SJSA1 (cell line): ENCODE measurements at places on chromosomes 16 and 17. TPM values are rescaled to one million over a fixed set of nuclear protein-coding genes. Genes with fewer than 3 reads are reported as not detected.

DNA sequence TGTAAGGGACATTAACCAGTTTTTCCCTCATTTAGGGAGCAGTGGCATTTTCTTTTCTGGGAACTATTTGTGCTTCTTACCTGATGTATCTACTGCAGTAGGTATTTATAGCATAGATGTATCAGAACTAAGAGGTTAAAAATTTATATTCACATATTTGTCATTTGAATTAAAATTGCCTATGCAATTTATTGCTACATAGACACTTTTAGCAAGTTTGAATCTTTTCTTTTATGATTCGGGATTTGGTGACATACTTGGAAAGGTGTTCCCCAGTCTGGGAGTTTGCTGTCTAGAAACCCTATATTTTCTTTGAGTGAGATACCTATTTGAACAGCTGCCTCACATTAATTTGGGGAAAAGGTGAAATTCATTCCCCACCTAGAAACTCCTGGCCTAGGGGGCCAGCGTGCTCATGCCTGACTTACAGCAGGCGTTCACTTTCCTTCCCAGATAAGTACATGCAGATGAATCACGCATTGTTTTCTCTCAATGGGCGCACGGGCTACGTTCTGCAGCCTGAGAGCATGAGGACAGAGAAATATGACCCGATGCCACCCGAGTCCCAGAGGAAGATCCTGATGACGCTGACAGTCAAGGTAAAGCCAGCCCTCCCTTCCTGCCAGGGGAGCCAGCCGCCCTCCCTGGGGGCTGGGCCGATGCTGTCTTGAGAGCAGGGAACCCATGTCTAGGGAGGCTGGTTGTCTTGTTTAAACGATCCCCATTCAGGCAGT is 73.8 kb downstream of the SDR42E1 start:
- peaks cover 17% of the 10 kb centered on the region for H3K4me1 ChIP-seq
- H3K27me3 ChIP-seq, result no peaks in the 10 kb centered on the region
- no peak overlapping the region for H3K27ac ChIP-seq

DNA sequence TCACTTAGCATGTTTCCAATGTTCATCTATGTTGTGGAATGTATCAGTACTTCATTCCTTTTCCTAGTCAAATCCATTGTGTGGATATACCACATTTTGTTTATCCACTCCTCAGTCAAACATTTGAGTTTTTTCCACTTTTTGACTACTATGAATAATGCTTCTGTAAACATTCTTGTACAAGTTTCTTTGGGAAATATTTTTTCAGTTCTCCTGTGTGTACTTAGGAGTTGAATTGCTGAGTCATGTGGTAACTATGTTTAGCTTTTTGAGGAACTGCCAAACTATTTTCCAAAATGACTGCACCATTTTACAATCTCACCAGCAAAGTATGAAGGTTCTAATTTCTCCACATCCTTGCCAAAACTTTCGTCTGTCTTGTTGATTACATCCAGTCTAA is 223.7 kb upstream of the AXIN2 start:
- no peak for DNase-seq
- no peaks in the 10 kb centered on the region for H3K27me3 ChIP-seq
- peak overlapping the region; percentile 73 for H3K27ac ChIP-seq

The ABCC11 gene
- total RNA-seq, result 0.66 TPM in 1 of 2 replicates, not detected in the other

DNA sequence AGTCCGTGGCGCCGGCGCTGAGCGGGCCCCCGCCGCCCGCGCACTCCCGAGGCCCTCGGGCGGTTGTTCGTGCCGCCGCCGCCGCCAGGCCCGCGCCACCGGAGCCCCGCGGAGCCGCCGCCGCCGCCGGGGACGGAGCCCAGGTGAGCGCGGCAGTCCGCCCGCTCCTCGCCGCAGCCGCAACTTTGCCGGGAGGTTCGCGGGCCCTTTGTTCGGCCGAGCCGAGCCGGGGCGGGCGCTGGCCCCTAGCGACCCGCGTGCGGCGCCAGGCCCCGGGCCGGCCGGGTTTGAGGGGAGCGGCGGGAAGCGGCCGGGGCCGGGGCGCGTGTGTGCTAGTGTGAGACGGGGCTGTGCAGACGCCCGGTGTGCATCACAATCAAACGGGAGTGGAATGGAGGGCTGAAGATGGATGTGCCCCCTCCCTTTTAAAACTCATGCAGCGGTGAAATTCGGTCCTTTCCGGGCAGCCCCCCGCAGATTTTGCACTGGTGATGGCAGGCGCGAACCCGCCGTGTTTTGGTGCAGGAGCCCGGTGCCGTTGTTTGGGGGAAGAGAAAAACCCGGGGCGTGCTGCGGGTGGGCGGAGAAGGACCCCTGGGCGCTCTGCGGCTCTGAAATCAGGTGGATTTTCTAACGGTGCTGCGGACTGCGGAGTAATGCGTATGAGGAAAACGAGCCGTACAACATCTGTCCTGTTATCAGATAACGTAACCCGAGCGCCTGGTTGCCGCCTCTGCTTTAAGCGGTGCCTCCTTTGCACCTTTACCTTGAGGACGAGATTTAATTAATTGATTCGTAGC is 823 bp downstream of the TNRC6C start:
- H3K27me3 ChIP-seq, result peaks cover 28% of the 10 kb centered on the region
- H3K27ac ChIP-seq, result no peak overlapping the region
- peak overlapping the region; percentile 86 for H3K4me3 ChIP-seq
- H3K36me3 ChIP-seq, result no peaks in the 10 kb centered on the region; the same call in 1 of the 2 replicates
- H3K4me1 ChIP-seq, result peaks cover 27% of the 10 kb centered on the region
- DNase-seq, result peak; percentile 33

GRCh38 chr17:17075125-17075781 is 33.0 kb downstream of the MPRIP start:
- H3K4me1 ChIP-seq, result peaks cover 22% of the 10 kb centered on the region
- no peak overlapping the region for H3K4me3 ChIP-seq
- H3K27me3 ChIP-seq, result no peaks in the 10 kb centered on the region
- no peak overlapping the region for H3K27ac ChIP-seq
- H3K36me3 ChIP-seq, result peaks cover 98% of the 10 kb centered on the region

DNA sequence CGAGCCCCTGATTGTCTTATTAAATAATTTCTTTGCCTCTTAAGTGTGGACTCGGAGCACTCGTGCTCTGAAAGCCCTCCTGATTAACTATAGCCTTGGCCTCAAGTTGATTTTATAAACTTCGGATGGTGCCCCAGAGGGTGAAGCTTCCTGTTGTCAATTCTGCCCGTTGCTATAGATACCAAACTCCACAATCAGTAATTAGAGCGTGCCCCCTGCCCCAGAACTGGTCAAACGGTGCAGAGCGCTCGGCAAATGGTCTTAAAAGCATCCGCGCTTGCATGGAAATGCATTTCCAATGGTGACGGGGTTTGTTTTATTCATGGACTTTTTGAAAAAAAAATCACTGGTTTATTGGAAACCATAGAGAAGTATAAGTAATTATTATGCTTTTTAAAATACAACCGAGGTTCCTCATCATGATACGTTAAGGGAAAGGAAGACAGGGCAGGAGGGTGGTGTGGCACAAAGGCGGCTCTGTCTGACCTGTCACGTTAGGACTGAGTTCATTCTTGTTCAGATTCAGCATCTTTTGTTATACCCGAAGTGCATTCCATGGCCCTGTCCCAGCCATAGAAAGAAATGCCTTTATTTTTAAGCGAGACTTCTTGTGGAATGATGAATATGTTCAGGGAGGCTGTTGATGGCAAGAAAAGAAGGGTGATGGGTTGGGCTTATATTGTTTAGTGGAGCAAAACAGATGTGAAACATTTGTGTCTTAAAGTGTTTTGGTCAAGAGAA is 476.4 kb downstream of the MAF start:
- H3K27me3 ChIP-seq, result no peaks in the 10 kb centered on the region
- H3K36me3 ChIP-seq, result no peaks in the 10 kb centered on the region
- no peak overlapping the region for H3K4me3 ChIP-seq
- DNase-seq, result no peak
- no peaks in the 10 kb centered on the region for H3K4me1 ChIP-seq
- no peak overlapping the region for H3K27ac ChIP-seq

DNA sequence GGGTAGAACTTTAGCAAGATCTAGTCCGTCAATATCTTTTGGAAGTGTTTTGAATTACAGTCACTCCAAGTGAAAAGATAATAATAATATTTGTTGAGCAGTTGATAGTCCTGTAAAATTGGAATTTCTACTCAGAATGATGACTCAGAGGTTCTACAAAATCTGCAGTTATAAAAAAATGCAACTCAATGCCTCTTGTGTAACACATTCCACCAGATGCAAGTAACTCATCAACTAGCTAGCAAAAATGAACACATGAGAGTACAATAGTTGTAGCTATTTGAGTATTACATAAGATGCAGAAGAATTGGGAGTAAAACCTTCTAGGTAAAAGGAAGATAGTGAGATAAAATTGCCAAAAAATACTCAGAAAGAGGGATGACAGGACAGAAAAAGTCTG is 177.2 kb downstream of the CDH8 start:
- H3K27ac ChIP-seq, result no peak overlapping the region
- no peaks in the 10 kb centered on the region for H3K27me3 ChIP-seq
- no peak overlapping the region for H3K4me3 ChIP-seq
- H3K36me3 ChIP-seq, result no peaks in the 10 kb centered on the region
- DNase-seq, result no peak
